ENCODE measurements at places on chromosomes 4 and X.

DNA sequence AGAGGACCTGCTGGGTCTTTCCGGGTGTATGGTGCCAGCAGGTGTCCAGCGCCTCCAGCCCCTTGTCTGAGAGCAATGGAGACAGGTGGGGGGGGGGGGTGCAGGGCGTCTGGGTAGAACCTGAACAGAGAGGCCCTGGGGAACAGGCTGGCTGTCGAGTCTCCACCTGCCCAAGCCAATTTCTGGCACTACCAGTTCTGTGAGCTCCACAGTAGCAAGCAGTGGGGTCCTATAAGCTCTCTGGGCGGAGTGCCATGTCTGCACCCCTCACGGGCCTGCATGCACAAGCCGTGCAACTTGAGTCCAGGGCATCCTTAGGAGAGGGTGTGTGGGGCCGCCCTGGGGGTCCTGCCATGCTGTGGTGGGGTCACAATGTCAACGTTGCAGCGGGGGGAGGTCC lies 10.1 kb upstream of the FGFR3 start:
- DNase-seq, result no peak

DNA sequence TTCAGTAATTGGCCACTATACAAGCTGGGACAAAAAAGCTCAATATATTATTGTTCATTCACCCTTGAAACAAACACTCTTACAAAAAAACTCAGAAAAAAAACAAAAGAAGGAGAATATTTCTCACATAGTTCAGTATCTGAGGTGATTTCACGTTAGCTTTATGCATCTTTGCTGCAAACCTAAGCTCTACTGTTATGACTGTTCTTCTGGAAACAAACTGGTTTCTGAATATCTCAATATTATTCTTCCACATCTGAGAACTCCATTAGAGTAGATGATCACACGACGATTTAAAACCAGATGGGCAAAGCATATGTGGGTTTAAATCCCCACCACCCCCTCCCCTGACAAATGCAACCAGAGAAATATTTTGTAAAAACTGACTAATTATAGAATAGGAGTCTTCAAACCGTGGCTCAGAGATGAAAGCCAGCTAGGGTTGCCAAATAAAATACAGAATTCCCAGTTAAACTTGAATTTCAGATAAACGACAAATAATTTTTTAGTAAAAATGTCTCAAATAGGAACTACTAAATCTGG lies 182.0 kb upstream of the FAM241A start:
- no peak for DNase-seq

- no peak for DNase-seq
Measured at GRCh38 chr4:180913750-180914149, 1329.5 kb upstream of the TENM3 start.

DNA sequence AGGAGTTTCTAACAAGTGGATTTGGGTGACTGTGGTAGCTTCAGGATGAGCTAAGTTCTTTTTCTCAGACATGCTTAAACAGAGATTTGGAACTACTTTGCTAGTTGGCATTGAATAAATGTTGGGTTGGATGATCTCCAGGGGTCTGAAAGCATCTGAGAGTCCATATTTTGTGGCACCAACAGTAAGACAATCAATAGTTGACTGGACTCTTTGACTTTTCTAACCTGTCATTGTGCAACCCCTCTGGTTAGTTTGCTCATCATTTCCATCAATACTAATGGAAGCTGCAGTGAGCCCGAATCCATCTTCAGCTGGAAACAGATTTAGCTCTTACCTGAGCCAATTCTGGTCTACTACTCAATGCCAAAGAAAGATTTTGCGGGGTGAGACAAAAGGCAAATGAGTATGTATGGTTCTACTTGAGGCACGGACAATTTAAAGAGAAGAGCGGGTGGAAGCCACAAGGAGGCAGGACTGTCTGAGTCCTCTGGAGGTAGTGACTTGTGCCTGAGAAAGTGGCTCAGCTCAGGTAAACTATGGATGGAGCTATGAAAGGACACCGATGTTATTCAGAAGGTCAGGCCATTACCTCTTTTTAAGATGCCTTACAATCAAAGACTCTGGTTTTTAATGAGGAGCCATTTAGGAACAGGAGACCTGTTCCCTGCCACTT lies 118.7 kb downstream of the MID1IP1 start:
- DNase-seq, result no peak

GRCh38 chr4:120667102-120667501 lies 255.4 kb downstream of the PRDM5 start:
- no peak for DNase-seq

- no peak for DNase-seq
Measured at GRCh38 chr4:112377171-112377570, 80.0 kb downstream of the ALPK1 start.

- no peak for DNase-seq
Measured at GRCh38 chrX:13376857-13377549, 57.1 kb upstream of the ATXN3L start.

DNA sequence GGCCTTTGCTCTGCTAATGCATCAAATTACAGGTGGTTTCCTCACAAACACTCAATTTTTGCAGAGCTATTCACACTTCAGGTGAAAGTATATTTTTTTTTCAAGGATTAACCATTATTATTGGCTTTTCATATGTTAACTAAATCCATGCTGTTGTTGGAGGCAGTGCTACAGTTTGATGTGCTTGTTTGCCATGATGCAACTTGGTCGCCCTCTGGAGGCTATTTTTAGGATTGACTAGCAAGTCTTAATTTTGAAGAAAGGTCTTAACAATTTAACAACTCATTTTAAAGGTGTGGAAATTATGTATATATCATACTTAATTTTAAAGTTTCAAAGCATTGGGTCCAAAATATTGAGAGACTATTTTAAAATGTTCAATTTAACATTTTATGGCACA lies 168.8 kb upstream of the FAM47A start:
- DNase-seq, result peak; percentile 2

- DNase-seq, result no peak
Measured at GRCh38 chr4:73729534-73730165, 10.7 kb upstream of the CXCL8 start.

- no peak for DNase-seq
Measured at GRCh38 chr4:182680234-182680653, 236.9 kb downstream of the DCTD start.

DNA sequence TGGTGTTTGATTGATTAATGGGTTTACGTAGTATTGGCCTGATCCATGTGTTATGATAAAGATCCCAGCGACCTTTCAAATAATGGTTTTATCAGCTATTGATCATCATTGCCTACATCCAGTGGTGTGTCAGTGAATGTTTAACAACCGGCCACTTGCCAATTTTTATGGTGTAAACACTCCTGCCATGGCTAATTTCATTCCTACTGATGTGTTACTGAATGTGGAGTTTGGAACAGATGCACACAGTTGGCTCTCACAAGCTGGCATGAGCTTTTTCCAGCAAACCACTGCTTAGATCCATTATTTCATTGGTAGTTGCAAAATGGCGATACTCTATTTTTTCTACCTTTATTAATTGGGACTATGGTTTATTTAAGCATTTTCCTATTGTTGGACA lies 139.9 kb downstream of the REPS2 start:
- no peak for DNase-seq

DNA sequence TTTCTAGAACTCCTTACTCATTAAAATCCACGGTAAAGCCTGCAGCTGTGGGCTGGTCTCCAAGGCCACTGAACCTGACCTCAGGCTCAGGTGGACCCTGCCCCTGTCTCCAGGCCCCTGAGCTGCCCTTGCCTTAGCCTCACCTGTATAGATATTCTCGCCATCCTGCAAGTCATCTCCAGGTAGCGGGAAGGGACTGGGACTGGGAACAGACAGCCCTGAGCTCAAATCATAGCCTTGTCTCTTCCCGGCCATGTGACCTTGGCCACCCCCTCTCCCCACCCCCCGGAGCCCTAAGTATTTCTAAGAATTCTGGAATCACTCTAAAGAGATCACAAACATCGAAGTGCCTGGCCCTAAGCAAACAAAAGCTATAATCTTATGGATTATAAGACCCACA lies 17.7 kb downstream of the ABLIM2 start:
- no peak for DNase-seq

GRCh38 chrX:276581-277201 lies 4.5 kb upstream of the PLCXD1 start:
- DNase-seq, result peak; percentile 19

DNA sequence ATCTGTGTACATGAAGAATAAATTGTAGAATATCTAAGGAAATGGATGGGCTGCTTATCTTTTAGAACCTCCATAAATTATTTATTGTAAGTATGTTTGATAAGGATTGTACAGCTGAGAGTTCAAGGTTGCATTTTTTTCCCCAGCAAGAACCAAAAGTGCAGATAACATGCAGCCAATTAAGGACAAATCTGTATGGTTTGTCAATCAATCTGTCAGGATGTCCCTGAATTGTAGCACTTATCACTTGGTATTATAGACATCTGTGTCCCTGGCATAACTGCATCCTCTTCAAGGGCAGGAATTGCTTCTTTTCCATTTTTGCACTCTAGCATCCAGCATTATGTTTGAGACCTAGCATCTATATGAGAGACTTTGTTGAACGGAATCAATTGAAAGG lies 95.4 kb upstream of the IGFBP7 start:
- no peak for DNase-seq

DNA sequence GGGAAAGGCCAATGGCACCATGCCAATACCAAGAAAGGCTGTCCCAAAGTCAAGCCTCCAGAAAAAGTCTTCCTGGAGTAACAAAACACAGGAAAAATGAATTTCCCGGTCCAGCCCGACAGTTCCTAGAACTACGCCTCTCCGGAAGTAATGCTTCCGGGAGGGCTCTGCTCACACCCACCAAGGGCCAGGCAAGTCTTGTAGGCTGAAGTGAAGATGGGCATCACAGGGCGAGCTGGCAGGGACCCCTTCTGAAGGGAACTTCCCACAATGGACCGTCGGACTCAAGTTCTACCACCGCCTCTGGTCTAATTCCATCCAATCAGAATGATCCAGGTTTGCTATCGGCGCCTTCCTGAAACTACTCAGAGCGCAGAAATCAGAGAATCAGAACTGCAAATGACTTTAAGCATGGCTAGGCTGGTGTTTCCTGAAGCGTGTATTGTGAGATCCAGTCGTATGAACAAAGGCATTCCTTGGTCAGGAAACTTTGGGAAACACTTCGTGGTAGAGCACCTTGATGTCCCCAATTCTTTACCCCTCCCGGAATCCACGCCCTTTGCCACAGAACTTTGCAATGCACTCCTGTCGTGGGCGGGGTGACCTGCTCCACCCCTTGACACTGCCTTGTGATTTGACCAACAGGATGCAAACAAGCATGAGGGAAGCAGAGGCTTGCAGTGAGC lies 127.8 kb downstream of the BCOR start:
- DNase-seq, result no peak

- no peak for DNase-seq
Measured at GRCh38 chrX:11187001-11187400, 75.9 kb downstream of the HCCS start.

GRCh38 chrX:9737363-9737762 lies 28.3 kb downstream of the GPR143 start:
- DNase-seq, result no peak

DNA sequence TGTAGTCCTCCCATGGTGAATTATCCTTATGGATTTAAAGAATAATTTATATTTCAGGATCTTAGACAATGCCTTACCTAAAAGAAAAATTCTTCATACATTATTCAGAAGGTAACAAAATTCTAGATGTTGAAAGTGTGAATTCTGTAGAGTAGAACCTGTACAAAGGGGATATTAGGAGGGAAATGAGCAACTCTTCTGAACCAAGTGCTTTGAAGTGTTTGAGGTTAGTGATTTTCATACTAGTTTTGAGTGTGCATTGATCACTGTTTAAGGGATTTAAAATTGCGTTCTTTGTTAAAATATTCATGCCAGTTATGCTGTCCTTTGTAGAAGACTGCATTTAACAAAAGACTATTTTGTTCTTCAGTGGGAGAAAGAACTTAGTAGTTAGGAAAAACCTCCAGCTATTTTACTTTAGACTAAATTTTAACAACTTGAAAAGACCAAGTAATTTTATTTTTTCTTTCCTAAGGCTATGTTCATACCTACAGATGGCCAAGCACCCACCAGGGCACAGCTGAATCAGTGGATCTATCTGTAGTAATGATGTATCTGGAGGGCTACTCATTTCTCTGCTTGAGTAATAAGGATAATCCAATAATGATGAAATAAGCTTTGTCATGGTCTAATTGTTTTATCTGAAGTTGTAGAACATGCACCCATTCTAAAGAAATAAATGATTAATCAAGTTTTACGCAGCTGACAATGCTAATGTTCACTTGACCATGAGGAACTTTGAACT lies 134.3 kb upstream of the RPS6KA6 start:
- DNase-seq, result no peak

DNA sequence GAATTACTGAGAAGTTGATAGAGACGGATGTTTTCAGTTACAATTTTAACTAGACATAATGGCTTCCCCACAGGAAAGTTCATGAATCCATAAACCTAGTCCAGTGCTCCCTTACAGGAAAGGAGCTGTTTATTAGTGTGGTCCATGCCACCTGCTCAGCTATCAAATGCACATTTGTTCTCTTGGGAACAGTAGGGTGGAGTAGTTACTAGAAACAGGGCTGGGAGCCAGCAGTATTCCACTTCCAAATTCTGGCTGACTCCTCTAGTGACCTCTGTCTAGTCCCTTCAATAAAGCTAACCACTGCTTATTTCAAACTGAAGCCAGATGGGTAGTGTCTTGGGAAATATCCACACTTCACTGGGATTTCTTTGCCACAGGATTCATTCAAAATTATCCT lies 88.4 kb upstream of the TLL1 start:
- DNase-seq, result no peak

DNA sequence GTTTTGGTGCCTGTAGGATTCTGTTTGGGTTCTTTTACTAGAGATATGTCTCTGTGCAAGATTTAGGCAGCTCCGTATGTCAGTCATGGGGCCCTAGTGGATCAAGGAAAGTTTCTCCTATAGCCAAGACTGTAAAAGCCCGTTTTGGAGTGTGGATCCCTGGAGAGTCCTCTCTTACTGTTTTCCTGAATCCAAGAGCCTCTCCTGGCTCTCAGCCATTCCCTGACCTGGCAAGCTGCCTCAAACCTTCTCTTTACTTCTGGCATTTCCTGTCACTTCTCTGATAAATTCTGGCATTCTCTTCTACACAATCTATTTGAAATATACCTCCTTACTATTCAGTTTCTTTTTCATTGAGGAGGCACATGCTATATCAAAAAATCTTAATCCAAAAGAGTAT lies 41.4 kb downstream of the DCAF12L2 start:
- no peak for DNase-seq

DNA sequence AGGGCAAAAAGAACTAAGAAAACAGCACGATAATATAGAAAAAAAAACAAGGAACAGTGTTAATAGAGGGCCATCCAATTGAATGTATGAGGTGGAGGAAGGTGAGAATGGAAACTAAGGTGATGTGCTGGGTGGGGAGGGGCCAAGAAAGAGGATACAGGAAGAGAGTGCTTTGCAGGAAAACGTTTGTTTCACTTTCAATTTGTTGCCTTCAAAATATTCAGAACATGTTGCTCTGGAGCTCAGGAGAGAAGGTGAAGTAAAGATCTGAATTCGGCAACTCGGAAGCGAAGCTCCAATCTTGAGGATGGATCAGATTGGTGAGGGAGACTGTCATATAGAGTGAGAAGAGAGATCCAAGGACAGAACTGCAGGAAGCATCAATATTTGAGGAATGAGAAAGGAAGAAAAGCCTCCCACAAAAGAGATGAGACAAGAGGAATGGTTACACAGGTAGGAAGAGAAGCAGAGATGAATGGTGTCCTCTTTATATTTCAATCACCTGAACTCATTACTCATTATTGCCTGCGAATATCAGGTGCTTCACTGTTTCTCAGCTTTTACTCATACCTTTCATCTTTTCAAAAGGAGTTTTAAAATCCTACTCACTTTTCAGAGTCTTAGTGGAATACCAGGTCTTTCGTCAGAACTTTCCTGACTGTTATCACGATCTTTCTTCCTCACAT lies 14.7 kb upstream of the SEC24D start:
- DNase-seq, result peak; percentile 51

Data from activated CD4-positive, alpha-beta T cell treated with anti-CD3 and anti-CD28 coated beads for 4 hours (primary cell).